NCI-H1417 treated with DMSO at 0.1 percent for 48 hours (cell line): ENCODE measurements at places on chromosomes 11 and 22.

DNA sequence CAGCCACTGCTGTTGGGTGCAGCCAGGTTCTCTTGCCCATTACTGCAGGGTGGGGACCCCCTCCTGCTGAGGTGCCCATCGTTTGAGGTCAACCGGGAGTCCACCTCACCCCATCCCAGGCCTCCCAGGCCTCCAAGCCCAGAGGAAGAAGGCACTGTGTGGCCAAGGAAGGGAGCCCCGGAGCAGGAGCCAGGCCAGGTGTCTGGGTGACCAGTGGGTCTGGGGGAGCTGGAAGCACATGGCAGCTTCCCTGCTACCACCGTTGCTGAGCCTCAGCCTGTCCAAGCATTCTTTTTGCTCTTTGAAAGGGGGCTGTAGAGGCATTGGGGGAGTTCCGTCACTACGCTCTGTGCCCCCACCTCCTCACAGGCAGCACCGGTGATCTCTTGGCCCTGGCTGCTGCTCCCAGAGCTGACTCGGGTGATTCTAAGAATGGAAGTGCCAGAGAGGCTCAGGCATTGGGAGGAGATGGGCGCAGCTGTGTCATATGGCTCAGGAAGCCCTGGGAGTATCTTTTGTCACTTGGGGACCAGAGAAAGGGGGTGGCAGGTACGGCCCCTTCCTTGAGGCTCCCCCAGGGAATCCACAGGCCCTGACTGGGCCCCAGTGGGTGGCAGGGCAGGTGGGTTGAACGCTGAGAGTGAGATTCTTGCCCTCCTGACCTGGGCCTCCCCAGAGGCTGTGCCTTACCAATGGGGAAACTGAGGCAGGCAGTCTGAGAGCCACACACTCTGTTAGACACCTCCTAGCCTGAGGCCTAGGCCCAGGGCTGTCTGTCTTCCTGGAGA lies 1.9 kb downstream of the SEPTIN5 start:
- DNase-seq: no peak

DNA sequence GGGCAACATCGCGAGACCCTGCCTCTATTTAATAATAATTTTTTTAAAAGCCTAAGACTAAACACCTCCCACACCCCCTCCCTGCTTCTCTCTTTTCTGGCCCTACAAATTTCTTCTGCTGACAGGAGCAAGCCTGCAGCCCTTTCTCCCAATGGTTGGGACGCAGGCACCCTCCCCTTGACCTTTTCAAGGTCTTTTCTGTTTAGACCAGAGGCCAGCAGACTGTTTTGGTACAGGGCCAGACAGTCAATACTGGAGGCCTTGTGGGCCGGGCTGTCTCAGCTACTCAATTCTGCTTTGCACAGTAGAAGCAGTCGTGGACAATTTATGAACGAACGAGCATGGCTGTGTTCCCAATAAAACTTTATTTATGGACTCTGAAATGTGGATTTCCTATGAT lies 92.3 kb downstream of the SCN3B start:
- DNase-seq: no peak

DNA sequence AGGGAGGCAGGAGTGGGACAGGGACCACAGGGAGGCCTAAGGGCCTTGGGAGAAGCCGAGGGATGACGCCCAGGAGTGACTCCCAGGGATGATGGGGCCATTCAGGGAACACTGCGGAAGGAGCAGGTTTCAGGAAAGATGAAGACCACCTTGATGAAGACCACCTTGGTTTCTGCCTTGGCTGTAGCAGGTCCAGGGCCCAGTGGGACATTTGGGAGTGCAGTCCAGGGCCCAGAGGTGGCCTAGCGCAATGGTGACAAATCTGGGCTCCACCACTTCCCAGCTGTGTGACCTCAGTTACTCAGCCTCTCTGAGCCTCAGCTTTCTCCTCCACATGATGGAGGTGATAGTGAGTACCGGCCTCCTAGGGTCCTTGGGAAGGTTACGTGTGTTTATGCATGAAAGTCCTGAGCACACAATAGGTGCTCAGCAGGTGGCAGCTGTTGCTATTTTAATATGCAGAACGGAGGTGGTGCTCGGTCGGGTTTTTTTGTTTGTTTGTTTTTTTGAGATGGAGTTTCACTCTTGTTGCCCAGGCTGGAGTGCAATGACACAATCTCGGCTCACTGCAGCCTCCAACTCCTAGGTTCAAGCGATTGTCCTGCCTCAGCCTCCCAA lies 770 bp downstream of the TSGA10IP start:
- DNase-seq: no peak

DNA sequence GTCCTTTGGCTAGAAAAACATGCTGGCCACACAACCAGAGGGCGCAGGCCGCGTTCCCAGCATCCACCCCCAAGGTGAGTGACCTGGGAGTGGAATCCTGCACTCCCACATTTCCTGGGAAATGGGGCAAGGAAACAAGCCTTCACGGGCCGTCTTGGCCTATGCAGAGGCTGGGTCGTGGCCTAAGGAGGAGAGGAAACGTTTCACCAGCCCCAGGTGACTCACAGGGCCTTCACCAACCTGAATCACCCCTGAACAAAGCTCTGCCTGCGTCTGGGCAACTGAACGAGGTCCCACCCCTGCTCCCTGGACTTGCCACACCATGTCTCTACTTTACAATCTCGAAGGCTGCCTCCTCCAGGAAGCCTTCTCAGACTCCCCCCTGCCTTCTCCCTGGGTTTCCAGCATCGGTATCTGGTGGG lies 13.2 kb downstream of the MYH9 start:
- DNase-seq: no peak

DNA sequence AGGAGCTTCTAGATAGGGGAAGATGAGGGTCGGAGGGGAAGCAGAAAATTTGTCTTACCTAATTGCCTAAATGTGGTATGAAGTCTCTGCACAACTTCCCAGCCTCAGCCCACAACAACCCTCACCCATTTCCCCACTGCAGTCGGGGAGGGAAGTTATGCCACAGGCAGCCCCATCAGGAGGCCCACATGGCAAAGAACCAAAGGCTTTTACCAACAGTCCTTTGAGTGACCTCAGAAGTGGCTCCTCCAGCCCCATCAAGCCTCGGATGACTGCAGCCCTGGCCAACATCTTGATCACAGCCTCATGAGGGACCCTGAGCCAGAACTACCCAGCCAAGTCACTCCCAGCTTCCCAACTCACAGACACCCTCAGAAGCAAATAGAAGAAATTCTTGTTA lies 54.8 kb downstream of the CHST1 start:
- DNase-seq: no peak

GRCh38 chr22:42902875-42903510 lies 45.9 kb upstream of the ARFGAP3 start:
- DNase-seq: no peak
